ENCODE measurements at places on chromosomes 3 and 15.

GRCh38 chr3:150407808-150408220 is 284 bp upstream of the TSC22D2 start:
- no peak for DNase-seq

- no peak for DNase-seq
Observed at GRCh38 chr3:107545680-107546120, 22.9 kb downstream of the BBX start.

DNA sequence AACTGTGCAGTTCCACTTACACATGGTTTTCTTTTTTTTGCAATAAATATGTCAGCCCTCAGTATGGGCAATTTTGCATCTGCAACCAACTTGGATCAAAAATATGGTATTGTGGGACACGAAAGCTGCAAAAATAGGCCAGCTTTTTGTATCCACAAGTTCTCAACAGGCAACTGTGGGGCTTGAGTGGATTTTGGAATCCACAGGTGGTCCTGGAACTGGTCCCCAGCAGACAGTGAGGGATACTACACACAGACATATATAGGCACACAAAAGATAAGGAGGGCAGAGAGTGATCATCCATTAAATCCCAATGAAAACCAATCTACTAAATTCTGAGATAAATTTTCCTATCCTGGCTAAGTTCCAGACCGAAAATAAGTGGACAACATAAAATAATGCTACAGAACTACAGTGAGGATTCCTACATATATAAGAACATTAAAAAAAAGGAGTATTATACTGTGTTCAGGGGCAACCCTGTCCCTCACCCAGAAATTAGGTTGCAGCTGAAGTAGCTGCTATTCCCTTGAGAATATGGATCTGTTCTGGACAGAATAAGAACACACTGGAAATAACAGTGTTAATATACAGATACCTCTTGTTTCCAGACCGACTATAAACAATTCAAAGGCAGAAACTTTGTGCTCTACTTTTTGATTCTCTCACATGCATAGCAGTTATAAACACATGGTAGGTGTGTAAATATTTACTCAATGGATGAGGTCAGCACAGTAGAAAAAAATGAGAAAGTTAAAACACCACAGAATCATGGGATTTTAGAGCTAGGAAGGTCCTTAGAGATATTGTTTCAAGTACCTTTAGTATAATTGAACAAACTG is 25.4 kb downstream of the DENND4A start:
- DNase-seq = no peak

DNA sequence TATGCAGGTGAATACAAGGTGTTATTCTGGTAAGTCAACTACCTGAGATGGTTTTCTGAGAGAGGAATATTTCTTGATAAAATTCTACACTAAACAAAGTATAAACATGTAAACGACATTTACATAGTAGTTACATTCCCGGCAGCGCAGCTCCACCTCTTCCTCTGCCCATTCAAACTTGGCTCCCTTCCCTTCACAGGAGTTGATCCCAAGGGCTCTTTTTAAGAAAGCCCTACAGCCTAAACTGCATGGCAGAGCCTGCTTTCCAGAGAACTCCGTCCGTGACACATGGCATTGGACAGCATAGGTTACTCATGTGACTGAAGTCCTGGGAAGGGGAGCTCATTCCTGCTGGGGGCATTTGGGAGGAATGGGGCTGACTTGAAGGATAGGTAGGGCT is 22.0 kb upstream of the LCTL start:
- no peak for DNase-seq

- DNase-seq = no peak
Observed at GRCh38 chr3:186127463-186127862, 18.6 kb upstream of the ETV5 start.

DNA sequence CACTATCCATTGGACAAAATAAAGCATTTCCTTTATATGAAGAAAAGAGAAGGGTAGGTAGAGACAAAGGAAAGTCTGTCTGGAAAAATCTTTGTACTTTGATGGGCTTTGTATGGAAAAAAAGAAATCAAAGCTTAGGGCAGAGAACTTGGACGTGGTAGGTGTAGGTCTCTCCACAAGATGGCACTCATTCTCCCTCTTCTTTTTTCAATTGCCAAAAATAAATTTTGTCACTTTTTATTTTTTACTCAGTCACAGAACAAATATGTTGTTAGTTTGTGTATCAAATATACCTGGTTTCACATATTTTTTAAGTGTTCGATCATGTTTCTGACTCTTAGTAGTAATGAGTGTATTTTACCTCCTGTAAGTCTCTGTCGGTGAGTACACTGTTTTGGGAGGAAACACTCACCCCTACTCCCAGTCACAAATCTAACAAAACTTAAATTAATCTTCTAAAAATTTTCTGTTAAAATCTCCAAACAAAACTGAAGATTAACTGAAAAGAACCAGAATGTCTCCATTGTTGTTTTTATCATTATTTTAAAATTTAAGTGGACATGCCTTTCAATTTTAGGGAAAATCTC is 415.8 kb upstream of the GOLIM4 start:
- DNase-seq = no peak

DNA sequence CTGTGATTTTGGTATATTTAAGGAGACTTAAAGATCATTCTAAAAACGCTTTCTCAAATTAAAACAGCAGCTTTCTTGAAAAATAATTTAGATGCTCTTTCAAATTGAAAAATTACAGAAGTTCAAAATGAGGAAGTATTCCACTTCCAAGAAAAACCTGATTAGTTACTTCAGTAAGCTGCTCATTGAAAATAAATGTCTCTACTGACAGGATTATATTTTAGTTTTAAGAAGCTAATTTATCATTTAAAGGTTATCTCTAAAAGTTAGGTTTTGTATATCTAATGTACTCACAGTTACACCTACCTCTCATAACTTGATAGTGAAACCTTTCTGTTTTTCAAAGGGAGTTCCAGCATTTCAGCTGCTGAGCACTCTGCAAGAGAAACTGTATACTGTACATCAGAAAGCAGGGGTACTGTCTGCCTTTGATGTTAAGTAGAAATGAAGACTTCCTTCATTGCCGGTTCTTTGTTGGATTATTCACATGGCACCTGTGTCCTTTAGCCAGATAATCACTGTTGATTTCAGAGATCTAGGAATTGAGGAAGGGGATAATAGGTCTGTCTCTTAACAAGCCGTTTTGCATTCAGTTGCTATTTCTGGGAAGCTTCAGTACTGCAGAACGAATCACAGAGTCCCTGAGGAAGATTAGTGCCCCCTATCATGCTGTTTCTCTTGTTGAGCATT is 161.6 kb downstream of the TCF12 start:
- DNase-seq = no peak

DNA sequence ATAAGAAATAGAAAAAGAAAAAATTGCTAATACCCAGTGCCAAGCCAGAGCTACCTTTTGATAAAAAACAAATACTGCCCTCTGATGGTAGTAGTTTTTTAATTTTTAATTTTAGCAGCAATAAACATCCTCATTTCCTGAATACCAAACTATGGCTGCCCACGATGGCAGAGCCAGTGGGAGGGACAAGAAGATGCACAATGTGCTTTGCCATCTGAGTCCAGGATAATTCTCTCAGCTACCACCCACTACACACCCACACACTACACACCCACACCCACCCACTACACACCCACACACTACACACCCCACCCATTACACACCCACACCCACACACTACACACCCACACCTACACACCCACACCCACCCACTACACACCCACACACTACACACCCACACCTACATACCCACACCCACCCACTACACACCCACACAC is 17.8 kb downstream of the CEP19 start:
- no peak for DNase-seq

- DNase-seq = no peak
Observed at GRCh38 chr15:77839970-77840905, 207.5 kb upstream of the LINGO1 start.

GRCh38 chr3:113218011-113218680 is 6.8 kb downstream of the BOC start:
- no peak for DNase-seq

GRCh38 chr3:62238431-62238830 is 134.9 kb downstream of the FEZF2 start:
- no peak for DNase-seq

- no peak for DNase-seq
Observed at GRCh38 chr3:170089862-170090600, 52.2 kb downstream of the GPR160 start.

DNA sequence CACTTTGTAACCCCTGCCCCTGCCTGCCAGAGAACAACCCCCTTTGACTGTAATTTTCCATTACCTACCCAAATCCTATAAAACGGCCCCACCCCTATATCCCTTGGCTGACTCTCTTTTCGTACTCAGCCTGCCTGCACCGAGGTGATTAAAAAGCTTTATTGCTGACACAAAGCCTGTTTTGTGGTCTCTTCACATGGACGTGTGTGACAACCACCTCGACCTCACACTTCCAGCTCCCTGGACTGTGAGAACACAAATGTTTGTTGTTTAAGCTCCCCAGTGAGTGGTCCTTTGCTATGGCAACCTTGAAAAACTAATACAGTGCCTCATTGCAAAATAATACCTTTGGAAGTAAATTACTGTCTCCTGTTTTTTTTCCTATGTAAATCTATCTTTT is 299.2 kb upstream of the POU1F1 start:
- DNase-seq = no peak

DNA sequence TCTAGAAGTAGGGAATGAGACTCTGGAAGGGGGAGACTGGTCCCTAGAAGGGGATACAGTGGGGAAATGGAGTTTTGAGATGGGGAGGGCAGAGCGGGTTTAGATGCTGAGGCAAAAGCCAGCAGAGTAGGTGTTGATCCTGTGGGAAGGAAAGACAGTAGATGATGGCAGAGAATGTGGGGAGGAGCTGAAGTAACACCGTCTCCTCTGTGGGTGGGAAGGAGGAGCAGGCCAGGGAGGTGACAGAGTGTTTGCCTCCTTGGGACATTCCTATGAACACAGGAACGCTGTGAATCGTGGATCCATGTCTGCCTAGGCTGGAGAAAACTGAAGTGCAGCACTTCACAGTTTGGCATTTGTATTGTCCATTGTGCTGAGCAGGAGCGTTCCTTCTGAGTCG is 20.4 kb downstream of the GRK7 start:
- DNase-seq = no peak

DNA sequence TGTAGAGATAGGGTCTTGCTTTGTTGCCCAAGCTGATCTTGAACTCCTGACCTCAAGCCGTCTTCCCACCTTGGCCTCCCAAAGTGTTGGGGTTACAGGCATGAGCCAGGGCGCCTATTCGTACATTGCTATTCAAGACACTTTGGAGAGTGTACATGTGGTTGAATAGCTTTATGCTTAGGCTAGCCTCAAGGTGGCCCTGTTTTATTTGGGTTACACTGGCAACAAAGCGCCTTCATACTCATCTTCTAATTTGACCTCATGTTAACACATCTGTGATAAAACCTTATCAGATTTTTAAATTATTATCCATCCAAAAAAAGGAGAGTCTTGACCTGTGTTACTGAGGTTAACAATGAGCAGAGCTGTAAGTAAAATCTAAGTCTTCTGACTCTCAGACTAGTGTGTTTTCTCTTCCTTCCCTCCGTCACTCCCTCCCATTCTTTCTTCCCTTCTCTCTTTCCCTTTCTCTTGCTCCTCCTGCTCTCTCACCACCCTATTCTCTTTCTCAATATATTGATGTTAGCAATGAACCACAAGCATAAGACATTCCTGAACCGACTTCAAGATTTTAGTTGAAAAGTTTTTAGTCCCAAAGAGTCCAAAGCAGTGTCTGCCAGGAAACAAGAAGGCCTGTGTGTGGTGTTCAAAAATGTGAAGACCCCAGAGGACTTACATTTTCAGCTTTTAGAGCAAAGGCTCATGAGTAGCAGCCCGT is 603.7 kb upstream of the CFAP20DC start:
- no peak for DNase-seq

DNA sequence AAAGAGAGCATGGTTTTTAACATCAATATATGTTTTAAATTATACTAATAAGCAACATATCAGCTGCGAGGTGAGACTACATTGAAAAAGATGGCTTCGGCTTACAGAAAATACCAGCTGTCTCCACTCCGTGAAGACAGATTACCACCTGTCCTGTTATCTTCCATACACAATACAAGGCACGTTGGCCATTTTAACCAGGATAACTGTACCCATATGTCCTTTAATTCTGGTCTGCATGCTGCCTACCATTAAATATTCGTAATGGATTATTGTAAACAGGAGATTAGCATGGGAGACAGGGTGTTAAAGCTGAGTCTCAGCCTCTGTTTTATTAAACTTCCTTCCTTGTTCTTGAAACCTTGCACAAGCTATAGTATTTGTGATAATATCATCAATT is 855.5 kb downstream of the ROBO1 start:
- no peak for DNase-seq

- no peak for DNase-seq
Observed at GRCh38 chr3:131988209-131988608, 46.6 kb downstream of the CPNE4 start.

GRCh38 chr3:4845882-4846281 is 133.4 kb upstream of the BHLHE40 start:
- DNase-seq = no peak

- DNase-seq = no peak
Observed at GRCh38 chr3:139328356-139328755, 15.5 kb upstream of the MRPS22 start.

GRCh38 chr15:77614251-77614806 is 18.4 kb downstream of the LINGO1 start:
- no peak for DNase-seq

DNA sequence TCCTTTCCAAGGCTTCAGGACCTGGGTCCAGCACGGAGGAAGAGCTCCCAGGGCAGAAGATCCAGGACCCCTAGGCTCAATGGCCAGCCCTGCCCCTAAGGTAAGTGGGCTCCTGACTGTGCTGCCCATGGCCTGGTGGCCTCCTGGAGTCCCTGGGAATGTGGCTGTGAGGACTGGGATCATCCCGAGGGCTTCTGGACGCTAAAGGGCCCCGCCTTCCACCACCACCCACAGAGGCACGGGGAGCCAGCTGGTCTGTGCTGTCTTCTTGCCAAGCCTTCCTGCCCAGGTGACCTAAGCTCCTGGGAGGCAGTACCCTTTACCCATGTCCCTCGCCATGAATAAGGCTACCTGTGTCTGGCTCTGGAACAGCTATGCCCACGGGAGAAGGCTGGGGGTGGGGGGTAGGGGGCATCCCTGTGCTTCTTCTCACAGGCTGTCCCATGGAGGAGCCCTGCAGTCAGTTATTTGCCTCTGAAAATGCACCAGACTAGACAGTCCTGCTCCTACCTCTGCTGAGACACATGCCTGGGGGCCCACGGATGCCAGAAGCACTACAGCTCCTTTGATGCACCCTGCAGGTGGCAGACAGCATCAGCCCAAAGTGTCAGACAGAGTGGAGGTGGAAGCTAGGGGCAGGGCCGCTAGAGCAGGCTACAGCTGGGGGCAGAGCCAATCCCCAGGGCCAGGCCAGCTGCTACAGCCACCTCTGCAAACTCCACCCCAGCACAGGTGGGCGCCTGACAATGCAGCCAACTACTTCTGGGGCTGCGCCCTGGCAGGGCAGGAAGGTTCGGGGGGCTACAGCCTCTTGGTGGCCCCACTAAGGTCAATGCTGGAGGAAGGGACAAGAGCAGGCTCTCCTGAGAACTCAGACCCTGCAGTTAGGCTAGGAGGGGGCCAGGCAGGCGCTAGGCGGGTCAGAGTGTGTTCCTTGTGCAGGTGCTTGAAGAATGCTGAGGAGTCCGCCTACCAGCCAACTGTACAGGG is 90.9 kb downstream of the SEC22A start:
- no peak for DNase-seq

- DNase-seq = no peak
Observed at GRCh38 chr15:33112541-33113105, 81.9 kb downstream of the FMN1 start.

- DNase-seq = no peak
Observed at GRCh38 chr3:129975705-129976048, 1.2 kb downstream of the TRH start.

GRCh38 chr3:187960820-187961219 is 193.1 kb upstream of the LPP start:
- DNase-seq = no peak
